Stimulated activated CD8-positive, alpha-beta memory T cell treated with anti-CD3 and anti-CD28 coated beads, Interleukin-15, amount 100 ng/mL, for 4 hours (primary cell): ENCODE measurements at places on chromosomes 1 and 21.

- DNase-seq: no peak
Measured at GRCh38 chr1:72362538-72362937, 80.2 kb upstream of the NEGR1 start.

DNA sequence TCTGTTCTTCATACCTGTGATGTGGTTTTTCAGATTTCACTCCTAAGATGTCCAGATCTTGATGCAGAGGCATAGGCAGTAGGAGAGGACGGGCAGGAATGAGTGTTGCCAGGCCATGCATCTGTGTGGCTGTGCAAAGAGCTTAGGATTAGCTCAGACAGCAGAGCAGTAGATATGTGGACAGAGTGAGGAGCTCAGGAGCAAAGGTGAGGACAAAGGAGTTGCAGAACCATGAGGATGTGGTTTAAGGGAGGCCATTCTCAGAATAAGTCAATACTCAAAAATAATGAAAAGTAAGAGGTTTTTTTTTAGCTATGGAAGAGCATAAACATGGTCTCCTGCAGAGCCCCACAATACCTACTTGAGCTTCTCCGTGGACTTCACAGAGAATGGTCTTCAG, 158.3 kb downstream of the HHAT start:
- DNase-seq: no peak

- DNase-seq: no peak
Measured at GRCh38 chr1:15936025-15936424, 39.9 kb downstream of the ZBTB17 start.

- no peak for DNase-seq
Measured at GRCh38 chr21:28104346-28104745, 888.3 kb downstream of the LTN1 start.

- no peak for DNase-seq
Measured at GRCh38 chr1:31764312-31765040, at the start of gene ADGRB2. Gene ADGRB2, minus strand, starts transcription at chr1:31764340. Its CDS starts 7,119 bp downstream, at chr1:31757221.

DNA sequence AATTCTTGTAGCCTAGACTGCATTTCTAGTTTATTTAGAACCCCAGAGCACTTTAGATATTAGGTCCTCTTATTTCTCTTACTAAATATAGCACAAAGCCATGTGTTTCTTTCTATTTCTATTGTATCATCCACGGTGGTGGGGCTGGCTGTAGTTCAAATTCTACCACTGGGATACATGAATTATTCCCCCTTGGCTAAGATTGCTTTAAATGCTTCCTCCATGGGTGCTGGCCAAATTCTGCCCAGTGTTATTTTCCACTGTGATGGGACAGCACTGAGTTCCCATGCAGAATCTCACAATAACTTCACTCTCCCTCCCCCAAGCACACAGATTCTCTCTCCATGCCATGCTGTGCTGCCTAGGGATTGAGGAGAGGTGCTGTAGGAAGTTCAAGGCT, 41.5 kb upstream of the GBP6 start:
- DNase-seq: no peak

GRCh38 chr1:113438505-113439276, 48.4 kb downstream of the MAGI3 start:
- DNase-seq: no peak
